NCI-H1092 treated with DMSO at 0.1 percent for 48 hours (cell line): ENCODE measurements at places on chromosomes 12 and 14.

DNA sequence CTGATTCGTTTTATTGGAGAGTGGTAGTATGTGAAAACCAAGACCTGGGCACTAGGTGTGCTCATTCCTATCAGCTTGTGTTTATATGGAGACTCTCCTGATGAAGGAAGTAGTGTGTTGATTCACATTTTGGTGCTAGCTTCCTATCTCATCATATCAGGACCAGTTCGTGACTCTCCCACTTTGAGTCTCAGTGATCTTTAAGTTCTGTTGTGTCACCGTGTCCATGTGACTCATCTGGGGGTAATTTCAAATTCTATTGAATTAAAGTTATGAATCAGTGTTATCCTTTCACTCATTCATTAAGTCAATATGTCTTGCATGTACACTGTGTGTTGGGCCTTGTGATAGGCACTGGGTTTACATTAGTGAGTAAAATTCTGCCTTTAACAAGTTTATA, 180.2 kb downstream of the CACNA1C start:
- DNase-seq: no peak

- DNase-seq: peak; percentile 53
Observed at GRCh38 chr12:53991077-53991460, 6.1 kb downstream of the HOXC10 start.

DNA sequence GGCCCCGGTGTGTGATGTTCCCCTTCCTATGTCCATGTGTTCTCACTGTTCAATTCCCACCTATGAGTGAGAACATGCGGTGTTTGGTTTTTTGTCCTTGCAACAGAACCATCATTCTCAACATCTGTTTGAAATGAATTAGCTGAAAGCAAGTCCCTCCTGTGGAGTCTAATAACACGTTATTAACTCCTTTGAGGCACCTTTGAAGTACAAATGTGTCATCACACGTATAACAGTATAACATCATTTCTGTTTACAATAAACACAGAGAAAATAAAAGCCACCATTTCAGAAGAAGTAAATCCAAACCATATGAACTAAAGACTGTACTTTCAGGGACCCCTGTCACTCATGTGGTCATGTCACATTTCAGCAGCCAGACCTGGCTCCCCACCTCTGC, 198.5 kb downstream of the STXBP6 start:
- DNase-seq: no peak

DNA sequence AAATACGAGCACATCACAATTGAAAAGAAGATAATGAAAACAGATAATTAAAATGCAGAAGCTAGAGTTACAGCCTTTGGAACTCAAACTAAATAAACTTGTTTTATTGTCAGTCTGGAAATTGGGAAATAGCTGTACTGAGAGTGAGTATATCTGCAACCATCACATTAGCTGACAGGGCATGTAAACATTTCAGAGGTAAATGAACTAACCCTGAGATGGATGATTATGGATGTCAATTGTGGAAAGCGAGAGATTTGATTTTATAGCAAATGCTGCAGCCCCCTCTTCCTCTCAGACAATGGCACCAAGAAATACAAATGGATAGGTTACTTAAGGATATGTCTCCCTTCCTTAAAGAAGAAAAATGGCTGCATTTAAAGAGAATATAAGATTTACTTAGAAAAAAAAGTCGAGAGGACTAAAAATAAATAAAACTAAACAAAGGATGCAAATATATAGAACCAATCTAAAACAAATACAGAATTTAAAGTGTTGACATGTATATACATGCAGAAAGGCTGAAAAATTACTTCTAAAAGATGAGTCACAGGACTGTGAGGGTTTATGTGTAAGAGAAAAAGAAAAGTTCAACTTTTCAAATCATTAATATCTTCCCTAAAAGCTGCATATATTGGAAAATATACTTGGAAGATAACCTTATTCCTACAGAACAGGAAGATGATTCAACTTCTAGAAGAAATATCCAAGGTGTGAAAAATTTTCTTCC, 120.3 kb upstream of the FLRT2 start:
- DNase-seq: no peak

GRCh38 chr12:91142221-91142631, 30.9 kb upstream of the LUM start:
- no peak for DNase-seq

DNA sequence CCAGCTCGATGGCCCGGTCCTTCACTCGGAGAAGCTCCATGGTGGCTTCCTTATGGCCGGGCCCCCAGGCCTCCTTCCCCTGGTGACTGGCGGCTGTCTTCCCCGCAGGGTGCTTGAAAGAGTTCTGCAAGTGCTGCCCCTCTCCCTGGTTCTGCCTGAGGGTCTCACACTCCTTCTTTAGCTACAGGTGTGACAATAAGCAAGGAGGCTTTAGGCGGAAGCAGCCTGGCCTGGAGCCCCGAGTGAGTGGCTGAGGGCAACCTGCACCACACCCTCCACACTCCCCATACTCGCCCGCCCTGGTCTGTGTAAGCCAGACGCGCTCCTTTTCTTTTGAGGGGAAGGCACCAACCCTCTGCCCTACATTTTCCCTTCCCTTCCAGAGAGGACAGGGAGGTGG, 62.5 kb upstream of the GPR68 start:
- DNase-seq: no peak

DNA sequence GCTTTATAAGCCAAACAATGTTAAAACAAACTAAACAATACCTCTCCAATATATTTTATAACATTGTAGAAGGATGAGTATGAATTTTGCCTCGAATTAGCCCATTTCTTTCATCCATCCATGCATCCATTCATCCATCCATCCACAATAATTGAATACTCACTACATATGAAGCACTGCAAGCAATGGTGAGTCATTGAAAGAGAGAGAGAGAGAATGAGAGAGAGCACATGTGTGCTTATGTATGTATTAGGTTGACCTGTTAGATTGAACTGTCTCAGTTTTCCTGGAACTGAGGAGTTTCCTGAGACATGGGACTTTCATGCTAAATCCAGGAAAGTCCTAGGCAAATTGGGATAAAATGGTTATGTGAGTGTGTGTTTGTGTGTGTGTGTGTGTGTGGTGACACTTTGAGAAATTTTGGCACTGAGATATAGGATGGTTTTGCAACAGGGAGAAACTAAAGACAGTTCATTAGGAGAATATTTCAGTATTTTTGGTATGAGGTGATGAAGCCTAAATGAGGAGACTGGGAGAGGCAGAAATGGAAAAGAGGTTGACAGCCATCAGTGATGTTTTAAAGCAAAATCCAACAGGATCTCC, 98.4 kb downstream of the C12orf75 start:
- no peak for DNase-seq

DNA sequence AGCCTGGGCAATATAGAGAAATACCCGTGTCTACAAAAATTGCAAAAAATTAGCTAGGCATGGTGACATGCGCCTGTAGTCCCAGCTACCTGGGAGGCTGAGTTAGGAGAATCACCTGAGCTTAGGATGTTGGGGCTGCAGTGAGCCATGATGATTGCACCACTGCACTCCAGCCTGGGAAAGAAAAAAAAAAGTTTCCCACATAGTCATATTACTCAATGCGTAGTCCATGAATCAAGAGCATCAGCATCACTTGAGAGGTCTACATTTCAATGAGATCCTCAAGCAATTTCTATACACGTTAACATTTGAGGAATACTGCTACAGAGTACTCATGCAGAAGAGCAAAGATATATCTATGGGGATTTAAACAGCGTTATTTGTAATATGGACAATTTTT, 5.2 kb upstream of the LRRC23 start:
- DNase-seq: no peak

GRCh38 chr14:99566009-99566389, 38.0 kb downstream of the CCDC85C start:
- DNase-seq: peak; percentile 44

- DNase-seq: no peak
Observed at GRCh38 chr12:67442896-67443295, 173.7 kb downstream of the CAND1 start.

- no peak for DNase-seq
Observed at GRCh38 chr12:43585676-43586075, 33.7 kb upstream of the ADAMTS20 start.

- no peak for DNase-seq
Observed at GRCh38 chr12:52867152-52867551, 18.4 kb upstream of the KRT78 start.

GRCh38 chr14:92160619-92161018, 38.9 kb downstream of the CPSF2 start:
- no peak for DNase-seq

GRCh38 chr12:53809005-53809404, 57.2 kb upstream of the CISTR start:
- no peak for DNase-seq

- no peak for DNase-seq
Observed at GRCh38 chr14:45728434-45729225, 475.6 kb upstream of the MIS18BP1 start.

GRCh38 chr12:96070670-96071279, 35.4 kb upstream of the LTA4H start:
- peak; percentile 47 for DNase-seq

- DNase-seq: no peak
Observed at GRCh38 chr12:30138483-30138882, 354.7 kb upstream of the TMTC1 start.

- peak; percentile 38 for DNase-seq
Observed at GRCh38 chr14:101476916-101477553, 84.3 kb upstream of the DIO3 start.

DNA sequence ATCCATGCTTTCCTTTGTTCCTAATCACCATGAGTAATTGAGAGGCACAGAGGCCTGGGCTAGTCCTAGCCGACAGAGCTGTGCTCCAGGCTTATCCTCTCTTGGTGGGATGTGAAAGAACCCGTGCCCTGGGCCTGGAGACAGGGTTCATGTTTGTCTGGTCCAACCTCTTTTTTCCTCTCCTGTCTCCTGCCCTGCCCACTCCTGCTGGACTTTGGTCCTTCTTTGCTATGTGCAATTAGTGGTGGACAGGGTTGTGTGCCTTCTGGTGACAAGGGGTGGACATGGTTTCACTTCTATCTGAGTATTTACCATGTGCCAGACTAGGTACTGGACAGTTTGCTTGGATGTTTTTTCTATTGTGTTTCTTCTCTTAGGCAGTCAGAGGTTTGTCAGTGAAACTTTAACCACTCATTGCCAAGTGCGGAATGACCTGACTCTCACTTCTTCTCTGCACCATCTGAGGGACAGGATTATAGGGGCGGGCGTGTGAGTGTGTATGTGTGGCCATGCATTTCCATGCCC, 126.1 kb downstream of the SMOC1 start:
- no peak for DNase-seq

GRCh38 chr12:112183141-112184021, 58.0 kb downstream of the TRAFD1 start:
- no peak for DNase-seq

- no peak for DNase-seq
Observed at GRCh38 chr12:40158592-40159111, 52.8 kb upstream of the SLC2A13 start.

DNA sequence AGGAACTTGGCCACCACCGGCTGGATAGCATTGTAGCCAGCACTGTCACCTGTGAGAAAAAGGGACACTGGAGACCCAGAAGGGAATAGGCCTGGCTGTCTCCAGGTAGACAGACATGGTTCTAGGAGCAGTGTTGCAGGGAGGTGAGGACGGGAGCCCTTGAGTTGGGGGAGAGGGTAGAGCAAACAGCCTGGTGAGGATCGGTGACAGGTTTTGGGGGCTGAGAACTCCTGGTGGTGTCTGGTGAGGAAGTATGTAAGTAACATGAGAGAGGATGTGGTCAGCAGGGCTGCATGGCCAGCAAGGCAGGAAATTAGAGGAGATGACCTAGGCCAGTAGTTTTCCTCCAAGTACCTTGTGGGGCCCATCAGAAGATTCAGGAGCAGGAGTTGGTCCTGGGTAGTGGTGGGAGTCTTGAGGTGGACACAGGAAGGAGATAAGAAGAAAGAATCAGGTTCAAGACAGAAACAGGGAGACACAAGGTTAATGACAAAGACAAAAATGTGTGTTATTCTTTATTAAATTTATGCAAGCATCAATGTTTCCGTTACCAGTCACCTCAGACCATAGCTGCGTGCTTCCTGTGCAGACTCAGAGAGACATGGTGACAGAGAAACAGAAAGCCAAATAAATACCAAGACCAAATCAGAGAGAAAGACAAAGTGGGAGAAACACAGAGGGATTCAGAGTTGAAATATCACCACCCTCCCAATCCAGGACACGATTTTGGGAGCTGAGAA, at the start of gene ARHGAP9:
Gene ARHGAP9, minus strand, starts transcription at position 491 of the 740 bp plus-strand sequence. Its CDS starts 460 bp downstream, at position 31.
- DNase-seq: no peak

DNA sequence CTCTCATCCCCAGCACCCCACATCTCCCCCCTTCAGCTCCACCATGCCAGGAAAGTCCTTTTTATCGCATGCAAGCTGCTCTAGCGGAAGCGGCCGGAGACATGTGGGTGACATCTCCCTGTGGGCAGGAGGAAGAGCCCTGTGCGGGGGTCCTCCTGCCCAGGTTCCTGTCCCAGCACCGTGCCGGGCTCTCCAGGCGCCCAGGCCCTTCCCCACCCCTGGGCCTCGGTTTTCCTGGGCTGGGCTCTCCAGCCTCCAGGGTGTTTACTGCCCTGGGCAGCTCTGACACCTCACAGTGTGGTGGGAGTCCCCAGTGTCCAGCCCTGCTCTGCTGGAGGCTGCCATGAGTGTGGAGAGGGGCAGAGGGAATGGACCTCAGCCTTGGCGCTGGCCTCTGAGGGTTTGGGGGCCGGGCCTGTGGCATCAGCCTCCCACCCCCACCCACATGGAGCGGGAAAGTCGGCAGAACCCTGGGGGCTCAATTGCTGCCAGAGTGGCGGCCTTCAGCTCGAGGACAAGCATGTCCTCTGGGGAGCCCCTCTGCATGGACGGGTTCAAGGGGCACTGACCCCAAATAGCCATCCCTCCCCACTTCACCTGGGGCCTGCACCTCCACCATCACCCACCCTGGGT, 16.9 kb downstream of the ASPG start:
- no peak for DNase-seq

DNA sequence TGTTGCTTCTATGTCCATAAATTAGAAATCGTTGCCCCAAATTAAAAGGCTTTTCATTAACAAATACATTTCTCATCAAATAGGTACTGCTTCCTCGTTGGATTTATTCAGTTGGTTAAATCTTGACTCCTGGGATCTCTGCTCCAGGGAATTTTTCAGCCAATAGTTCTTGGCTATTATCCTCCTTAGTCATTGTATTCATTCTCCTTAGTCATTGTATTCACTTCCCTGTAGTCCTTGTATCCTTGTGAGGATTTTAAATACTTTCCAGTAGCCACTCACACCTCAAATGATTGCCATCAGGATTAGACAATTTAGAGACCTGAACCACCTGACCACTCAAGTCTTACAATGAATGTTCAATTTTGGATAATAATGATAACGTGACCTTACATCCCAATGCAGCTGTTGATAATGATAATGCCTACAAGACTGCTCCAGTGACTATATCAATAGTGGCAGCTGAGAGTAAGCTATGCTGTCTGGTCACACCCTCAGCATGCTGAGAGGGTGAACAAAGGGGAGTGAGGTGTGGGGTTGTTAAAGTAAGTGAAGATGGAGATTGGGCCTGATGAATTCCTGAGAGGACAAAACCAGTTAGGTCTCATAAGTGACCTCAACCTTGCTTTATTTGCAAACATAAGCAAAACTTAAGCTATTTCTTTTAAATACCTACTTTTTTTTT, 193.7 kb upstream of the RTL1 start:
- no peak for DNase-seq

- no peak for DNase-seq
Observed at GRCh38 chr12:83573671-83574070, 887.0 kb downstream of the TMTC2 start.
